ENCODE measurements at places on chromosomes 7 and 10. TPM values are rescaled to one million over a fixed set of nuclear protein-coding genes. Genes with fewer than 3 reads are reported as not detected.

Gene ADRA2A
- 5.3 TPM for total RNA-seq

Gene URGCP
- total RNA-seq = 69.9 TPM

Gene NRAP
- 0.19 TPM for total RNA-seq

Gene FAM25C
- total RNA-seq = not detected

Gene TAS2R60
- total RNA-seq = not detected

Gene SRRM3
- total RNA-seq = 131 TPM

Gene VAX1
- total RNA-seq = 3.1 TPM

Gene SLC16A9
- total RNA-seq = 10.8 TPM

Gene ITGA8
- total RNA-seq = 14.8 TPM

Measured in dorsolateral prefrontal cortex (tissue), 122 donors.